ENCODE measurements at places on chromosomes 2 and 18.

DNA sequence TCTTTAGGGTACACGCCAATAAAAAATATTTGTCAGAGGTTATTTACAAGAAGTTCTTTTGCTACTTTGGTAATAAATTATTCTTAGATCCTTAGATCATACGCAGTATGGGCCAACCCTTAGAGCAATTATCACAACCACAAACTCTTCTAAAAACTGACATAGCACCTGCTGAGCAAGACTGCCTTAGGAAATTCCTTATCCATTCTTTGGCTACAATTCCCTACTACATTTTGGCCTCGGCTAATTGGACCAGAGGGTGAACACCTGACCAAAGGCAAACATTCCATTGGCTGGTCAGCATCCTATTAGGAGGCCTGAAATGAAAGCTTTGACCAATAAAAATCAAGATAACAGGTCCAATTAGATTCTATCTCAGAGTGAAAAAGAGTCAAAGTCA, 147.6 kb upstream of the CCDC68 start:
- H3K4me3 ChIP-seq: no peak overlapping the region
- H3K27me3 ChIP-seq: no peaks in the 10 kb centered on the region
- peak overlapping the region; percentile 33 for H3K27ac ChIP-seq
- H3K36me3 ChIP-seq: no peaks in the 10 kb centered on the region
- no peaks in the 10 kb centered on the region for H3K4me1 ChIP-seq

- no peaks in the 10 kb centered on the region for H3K36me3 ChIP-seq
- H3K4me1 ChIP-seq: no peaks in the 10 kb centered on the region
- DNase-seq: no peak
Observed at GRCh38 chr2:103859238-103859637, 994.7 kb upstream of the POU3F3 start.

DNA sequence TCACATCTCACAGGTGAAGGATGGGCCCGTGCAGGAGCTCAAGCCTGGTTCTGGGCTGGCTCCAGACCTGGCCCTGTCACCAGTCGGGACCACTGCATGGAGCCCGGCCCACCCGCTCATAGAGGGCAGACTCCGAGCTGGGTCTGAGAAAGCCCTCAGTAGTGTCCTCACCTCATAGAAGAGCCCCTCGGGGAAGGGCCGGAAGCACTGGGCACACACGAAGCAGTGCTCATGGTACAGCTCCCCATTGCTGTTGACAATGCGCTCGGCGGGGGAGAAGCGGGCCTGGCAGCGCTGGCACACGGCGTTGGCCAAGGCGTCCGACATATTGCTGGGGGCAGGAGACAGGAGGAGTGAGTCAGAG, 11.3 kb downstream of the GPR17 start:
- DNase-seq: no peak
- H3K36me3 ChIP-seq: no peaks in the 10 kb centered on the region
- H3K4me1 ChIP-seq: no peaks in the 10 kb centered on the region
- H3K4me3 ChIP-seq: no peak overlapping the region
- H3K27me3 ChIP-seq: no peaks in the 10 kb centered on the region
- H3K27ac ChIP-seq: no peak overlapping the region

- no peak overlapping the region for H3K27ac ChIP-seq
- H3K27me3 ChIP-seq: peaks cover 3% of the 10 kb centered on the region
- H3K4me1 ChIP-seq: no peaks in the 10 kb centered on the region
Observed at GRCh38 chr18:65753520-65753919, 2.7 kb downstream of the CDH7 start.

DNA sequence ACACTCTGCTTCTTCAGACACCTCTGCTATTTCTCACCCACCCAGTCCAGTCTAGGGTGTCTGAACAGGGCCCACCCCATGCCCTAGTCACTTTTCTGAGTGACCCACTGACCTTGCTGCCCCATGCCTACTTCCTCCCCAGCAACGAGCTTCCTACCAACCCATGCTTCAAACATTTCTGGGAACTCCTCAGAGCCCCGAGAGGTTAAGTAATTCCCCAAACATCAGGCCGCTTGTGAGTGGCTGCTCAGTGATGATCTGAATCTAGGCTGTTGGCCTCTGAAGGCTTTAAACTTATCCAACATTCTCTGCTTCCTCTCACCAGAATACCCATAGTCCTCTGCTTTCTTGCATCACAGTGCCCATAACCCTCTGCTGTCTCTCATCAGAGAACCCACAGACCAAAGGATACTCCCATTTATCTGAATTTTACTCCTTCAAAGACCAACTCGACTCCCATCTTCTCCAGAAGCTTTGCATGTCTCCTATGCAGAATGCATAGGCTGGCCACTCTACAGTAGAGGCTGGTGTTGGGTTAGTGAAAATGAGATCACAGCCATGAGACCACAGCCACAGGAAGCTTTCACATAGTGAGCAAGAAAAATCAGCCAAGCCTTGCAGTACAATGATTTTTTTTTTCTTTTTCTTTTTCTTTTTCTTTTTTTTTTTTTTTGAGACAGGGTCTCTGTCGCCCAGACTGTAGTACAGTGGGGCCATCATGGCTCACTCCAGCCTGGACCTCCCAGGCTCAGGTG, 309.5 kb upstream of the LYPD1 start:
- no peak for DNase-seq
- H3K4me1 ChIP-seq: no peaks in the 10 kb centered on the region
- H3K36me3 ChIP-seq: no peaks in the 10 kb centered on the region
- H3K27me3 ChIP-seq: no peaks in the 10 kb centered on the region
- no peak overlapping the region for H3K4me3 ChIP-seq

DNA sequence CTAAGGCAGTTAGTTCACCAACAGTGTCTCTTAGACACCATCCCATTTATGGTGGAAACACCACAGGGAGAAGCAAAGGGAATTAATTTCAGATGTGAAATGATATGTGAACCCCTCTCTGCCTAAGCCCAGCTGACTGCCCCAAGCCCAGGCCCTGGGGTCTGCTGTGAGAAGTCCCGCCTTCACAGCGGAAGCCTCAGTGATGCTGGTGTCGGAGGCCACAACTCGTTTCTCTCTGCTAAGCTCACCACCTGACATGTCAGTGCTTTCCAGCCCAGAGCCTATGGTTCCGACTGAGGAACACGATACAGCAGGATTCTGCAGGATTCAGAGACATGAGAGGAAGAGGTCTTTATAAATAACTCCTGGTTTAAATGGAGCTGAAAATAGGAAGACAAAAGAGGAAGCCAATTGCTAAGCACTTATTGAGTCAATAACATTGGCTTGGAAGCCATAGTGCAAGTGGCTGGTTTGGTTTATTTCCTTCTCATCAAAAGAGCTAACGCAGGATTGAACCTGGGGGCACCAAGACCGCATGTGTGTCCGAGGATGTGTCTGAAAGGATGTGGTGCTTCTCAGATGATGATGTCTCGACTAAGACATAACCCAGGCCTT, 21.9 kb upstream of the LOXHD1 start:
- DNase-seq: no peak
- no peaks in the 10 kb centered on the region for H3K4me1 ChIP-seq
- no peaks in the 10 kb centered on the region for H3K36me3 ChIP-seq
- H3K27me3 ChIP-seq: no peaks in the 10 kb centered on the region
- H3K4me3 ChIP-seq: no peak overlapping the region
